ENCODE measurements at places on chromosomes 4 and X. TPM values are rescaled to one million over a fixed set of nuclear protein-coding genes. Genes with fewer than 3 reads are reported as not detected.

The ZAR1 gene
- not detected for total RNA-seq

The MAGEA2B gene
- not detected for total RNA-seq

The ODAM gene
- not detected for total RNA-seq

The FGF13 gene
- total RNA-seq = not detected

The SPANXA2 gene
- total RNA-seq = not detected

The CLDN34 gene
- not detected for total RNA-seq

All from activated T-helper 1 cell treated with anti-CD3 and anti-CD28 coated beads, Interleukin-12 subunit alpha, Interleukin-12 subunit beta, Interleukin-2, Interleukin-4 antibody, amounts not matched to agents 30 ng/mL and 10 ng/mL and 1 ng/mL, durations not matched to agents 14 hours and 24 hours and 36 hours (primary cell).